Stimulated activated CD8-positive, alpha-beta memory T cell treated with anti-CD3 and anti-CD28 coated beads, Interleukin-2, amount 100 ng/mL, for 48 hours (primary cell): ENCODE measurements at places on chromosomes 3 and 15.

DNA sequence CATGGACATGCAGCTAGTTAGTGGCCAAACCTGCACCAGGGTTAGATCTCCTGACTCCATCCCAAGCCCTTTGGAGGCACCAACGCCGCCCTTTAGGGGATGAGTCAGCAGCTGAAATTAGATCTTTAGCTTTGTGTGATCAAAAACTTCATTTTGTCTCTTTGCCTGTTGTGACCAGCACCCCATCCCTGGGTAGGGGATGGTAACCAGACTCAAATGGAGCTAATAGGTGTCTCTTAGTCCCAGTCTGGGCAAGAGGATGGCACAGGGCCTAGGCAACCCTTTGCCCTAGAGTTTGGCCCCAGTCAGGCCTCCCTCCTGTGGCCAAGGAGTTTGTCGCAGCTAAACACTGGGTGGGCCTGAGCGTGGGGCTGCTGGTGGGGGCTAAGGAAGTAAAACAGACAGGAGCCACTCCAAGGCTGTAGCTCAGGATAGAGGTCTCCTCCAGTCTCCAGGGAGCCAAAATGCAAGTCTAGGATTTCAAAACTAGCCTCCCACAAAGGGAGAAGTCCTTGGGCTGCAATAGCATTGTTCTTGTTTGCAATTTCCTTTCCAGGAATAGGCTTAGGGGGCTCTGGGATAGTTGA is 105.1 kb downstream of the CPN2 start:
- DNase-seq, result no peak

DNA sequence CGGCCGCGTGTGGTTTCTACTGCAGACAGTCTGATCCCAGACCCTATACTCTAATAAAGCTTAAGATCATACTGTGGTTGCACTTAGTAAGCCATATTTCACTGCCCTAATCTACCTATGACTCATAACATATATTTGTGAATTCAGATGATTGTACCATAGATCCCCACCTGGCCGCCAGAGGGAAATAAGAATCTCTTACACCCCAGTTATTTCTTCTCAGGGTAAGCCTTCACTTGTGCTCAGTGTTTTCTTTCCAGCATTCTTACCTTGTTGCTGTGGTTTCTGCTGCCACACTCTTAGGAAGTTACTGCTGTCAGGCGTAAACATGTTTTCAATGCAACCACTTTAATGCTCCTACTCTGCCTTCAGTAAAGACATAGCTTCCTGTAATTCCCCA is 105.9 kb downstream of the B3GALNT1 start:
- DNase-seq, result no peak

- DNase-seq, result no peak
These were observed 3.4 kb upstream of the TPM1 start for GRCh38 chr15:63038926-63039673.

- no peak for DNase-seq
These were observed 15.9 kb upstream of the ACTL6A start for GRCh38 chr3:179546814-179547241.

DNA sequence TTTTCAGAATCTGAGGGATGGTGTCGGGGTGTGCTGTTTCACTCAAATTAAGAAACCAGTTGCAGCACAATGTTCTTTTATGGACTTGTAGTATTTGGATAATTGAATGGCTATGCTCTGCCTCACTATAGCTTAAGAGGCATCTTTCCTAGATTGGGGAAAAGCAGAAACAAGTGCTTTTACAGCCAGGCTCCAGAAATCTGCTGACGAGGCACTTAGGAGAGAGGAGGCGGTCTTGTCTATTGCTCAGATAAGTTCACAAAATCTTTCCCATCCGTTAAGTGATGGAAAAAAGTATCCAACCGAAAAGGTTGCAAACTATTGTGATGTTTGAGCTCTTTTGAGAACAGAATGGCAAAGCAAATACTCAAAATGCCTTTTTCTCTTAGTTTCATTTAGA is 336.1 kb upstream of the RARB start:
- DNase-seq, result no peak

DNA sequence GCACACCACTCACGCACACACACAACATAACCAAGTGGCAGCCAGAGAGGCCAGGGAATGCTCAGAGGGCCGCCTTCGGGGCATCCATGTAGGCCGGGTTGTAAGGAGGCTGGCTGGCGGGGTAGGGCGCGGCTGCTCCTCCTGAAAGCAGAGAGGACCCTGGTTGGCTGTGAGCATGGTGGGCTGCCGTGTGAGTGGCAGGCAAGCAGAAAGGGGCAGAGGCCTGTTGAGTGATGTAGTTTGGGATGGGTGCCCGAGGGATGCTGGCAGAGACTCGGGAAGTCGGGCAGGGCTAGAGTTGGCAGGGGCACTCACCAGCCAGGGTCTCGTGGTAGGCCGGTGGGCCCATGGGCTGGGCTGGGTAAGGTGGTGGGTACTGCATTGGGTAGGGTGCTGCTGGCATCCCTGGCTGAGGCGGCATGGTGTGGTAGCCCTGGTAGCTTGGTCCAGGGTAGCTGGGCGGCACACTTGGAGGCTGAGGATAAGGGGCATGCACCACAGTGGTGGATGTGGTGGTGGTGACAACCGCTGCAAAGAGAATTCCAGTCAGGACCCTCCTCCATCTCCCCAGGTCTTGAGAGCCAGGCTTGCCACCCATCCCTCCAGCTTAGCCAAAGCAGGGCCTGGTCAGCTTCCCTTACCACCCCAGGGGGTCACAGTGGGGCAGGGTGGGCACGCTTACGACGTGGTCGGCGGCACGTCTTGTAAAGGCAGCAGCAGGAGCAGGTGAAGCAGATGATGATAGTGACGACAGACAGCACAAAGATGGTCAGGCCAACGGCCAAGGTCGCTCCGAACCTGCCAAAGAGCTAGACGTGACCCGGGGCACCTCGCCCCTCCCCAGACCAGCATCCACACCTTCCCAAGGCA is 22.7 kb downstream of the ATRIP start:
- no peak for DNase-seq

- DNase-seq, result no peak
These were observed 74.5 kb upstream of the ZPLD1 start for GRCh38 chr3:102360183-102360860.

DNA sequence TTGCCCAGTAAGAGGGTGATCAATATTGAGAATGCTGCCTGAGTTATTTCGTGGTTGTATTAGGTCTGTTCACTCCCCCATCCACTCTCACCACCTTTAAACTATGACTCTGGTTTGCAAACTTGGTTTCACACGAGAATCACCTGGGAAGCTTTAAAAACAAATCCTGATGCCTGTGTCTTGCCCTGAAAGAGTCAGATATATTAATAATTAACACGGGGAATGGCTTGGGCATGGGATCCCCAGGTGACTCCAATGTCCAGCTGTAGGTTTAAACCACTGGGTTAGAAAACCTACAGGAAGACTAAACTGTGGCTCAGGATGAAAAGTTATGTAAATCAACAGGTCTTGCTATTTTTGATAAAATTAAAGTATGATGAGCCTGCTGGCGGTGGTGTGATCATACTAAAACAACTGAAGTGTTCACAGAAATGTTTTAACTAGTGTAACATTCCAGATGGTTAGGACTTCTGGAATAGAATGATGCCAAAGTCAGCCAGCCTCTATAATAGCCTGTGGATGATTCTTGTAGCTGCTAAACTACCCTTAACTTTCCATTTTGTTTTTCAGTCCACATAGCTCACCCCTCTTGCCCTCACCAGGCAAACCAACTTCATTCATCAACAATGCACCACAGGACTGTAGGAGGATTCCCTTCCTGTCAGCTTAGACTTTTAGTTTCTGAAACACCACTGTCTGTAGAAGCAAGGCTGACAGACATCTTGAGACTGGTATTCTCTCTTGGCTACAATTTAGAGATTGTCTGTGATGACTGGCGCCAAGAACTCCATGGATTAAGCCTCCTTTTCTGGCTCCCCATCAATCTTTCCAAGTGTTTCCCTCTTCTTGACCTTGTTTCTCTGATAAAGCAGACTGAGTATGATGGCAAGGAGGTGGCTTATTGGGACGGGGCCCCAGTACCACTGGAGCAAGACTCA is 119.1 kb upstream of the ADAMTS9 start:
- DNase-seq, result no peak

DNA sequence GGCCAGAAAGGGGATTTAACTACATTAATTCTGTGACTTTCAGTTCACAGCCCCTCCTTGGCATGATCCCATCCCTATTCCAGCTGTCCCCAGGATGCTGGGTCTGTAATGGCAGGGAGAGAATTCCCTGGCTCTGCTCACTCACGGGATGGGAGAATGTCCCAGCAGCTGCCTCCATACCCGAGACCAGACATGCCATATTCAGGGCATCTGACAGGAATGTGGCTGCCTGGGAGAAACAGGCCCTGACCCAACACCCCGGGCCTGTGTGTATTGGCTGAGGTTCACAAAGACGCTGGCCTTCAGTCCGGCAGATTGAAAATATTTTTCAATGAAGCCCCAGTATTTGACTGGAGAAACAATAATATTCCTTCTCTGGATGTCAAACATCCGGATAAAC is 83.6 kb upstream of the SMAD3 start:
- DNase-seq, result no peak

DNA sequence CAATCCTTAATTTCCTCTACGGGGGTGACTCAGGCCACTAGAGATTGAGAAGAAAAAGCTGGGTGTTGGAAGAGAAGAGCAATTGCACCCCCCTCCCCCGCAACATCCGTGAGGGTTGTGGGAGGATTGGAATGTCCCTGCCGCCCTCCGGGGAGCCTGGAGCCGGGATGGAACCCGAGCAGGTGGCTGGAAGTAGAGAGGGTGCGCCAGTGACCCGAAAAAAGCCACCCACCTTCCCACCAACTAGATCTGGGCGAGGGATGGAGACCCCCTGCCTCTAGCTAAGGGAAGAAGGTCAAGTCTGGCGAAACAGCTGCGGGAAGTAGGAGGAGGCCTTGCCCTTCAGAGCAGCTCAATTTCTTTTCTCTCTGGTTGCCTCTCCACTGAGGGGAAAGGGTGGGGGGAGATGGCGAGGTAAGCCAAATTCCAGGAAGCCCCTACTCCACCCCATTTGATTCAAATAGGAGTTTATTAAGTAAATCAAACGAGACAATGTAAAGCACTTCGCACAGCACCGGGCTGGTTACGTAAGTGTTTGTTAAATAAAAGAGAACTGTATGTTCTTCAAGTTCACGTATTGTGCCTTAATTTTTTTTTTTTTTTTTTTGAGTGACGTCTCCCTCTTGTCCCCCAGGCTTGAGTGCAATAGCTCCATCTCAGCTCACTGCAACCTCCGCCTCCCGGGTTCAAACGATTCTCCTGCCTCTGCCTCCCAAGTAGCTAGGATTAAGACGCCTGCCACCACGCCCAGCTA is 1.1 kb upstream of the WWTR1 start:
- no peak for DNase-seq

DNA sequence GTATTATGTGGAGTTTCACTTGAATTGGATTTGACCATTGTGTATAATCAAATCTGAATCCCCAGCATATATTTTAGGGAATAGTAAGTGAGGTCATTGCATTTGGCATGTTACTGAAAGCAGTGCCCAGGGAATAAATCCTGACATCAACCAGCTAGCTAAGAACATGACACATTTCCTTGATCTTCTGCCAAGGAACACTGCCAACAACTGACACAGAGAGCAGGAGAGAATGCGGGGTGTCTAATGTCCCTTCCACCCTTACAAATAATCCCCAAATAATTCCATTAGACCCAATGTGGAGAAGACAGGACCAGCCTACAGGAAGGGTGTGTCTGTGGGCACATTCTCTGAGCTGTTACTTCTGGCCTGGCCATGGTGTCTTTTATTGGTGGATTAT is 30.6 kb upstream of the UBE3A start:
- DNase-seq, result no peak

DNA sequence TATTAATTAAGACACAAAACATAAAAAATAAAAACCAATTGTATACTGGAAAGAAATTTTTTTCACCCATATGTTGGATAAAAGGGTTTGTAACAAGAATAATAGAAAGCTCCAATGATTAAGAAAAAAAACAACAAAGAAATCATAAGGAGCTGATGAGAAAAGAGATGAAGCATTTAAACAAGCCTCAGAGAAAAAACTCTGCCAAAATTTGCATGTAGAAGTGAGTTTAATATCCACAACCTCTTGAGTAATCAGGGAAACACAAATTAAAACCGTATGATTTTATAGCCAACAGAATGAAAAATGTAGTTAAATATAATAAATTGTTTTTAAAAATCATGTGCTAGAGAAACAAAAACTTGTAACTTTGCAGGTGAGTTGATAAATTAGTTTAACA is 192.9 kb downstream of the BCHE start:
- no peak for DNase-seq
